ENCODE measurements at places on chromosomes 1 and 21. TPM values are rescaled to one million over a fixed set of nuclear protein-coding genes. Genes with fewer than 3 reads are reported as not detected.

GRCh38 chr1:53637511-53638359, 101.2 kb downstream of the GLIS1 start:
- H3K4me3 ChIP-seq, result no peak overlapping the region
- no peaks in the 10 kb centered on the region for H3K27me3 ChIP-seq
- no peaks in the 10 kb centered on the region for H3K4me1 ChIP-seq
- no peak for DNase-seq

DNA sequence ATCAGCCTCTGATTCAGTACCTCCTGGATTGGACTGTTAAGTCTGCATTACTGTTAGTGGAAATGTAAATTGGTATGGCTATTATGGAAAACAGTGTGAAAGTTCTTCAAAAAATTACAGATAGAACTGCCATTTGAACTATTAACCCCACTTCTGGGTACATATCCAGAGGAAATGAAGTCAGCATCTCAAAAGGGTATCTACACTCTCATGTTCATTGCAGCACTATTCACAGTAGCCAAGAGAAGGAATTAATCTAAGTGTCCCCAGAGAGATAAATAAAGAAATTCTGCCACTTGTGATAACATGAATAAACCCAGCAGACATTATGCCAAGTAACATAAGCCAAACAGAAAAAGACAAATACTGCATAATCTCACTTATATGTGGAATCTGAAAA, 676.0 kb downstream of the PLA2G4A start:
- DNase-seq, result peak; percentile 15
- no peaks in the 10 kb centered on the region for H3K27me3 ChIP-seq
- H3K4me3 ChIP-seq, result no peak overlapping the region
- no peak overlapping the region for H3K27ac ChIP-seq
- H3K4me1 ChIP-seq, result no peaks in the 10 kb centered on the region

- peak; percentile 28 for DNase-seq
- H3K4me1 ChIP-seq, result peaks cover 17% of the 10 kb centered on the region
- peak overlapping the region; percentile 14 for H3K4me3 ChIP-seq
- no peak overlapping the region for H3K27ac ChIP-seq
- H3K36me3 ChIP-seq, result peaks cover 47% of the 10 kb centered on the region
- no peaks in the 10 kb centered on the region for H3K27me3 ChIP-seq
These were observed 5.1 kb downstream of the LMO4 start for GRCh38 chr1:87333692-87334347.

KHDC4 gene
- total RNA-seq, result 35.0 TPM

TNFRSF1B gene
- total RNA-seq, result 52.0 TPM

- H3K4me3 ChIP-seq, result no peak overlapping the region
- H3K27ac ChIP-seq, result no peak overlapping the region
- no peaks in the 10 kb centered on the region for H3K4me1 ChIP-seq
- DNase-seq, result no peak
These were observed 175.7 kb downstream of the FASLG start for GRCh38 chr1:172834609-172835008.

DNA sequence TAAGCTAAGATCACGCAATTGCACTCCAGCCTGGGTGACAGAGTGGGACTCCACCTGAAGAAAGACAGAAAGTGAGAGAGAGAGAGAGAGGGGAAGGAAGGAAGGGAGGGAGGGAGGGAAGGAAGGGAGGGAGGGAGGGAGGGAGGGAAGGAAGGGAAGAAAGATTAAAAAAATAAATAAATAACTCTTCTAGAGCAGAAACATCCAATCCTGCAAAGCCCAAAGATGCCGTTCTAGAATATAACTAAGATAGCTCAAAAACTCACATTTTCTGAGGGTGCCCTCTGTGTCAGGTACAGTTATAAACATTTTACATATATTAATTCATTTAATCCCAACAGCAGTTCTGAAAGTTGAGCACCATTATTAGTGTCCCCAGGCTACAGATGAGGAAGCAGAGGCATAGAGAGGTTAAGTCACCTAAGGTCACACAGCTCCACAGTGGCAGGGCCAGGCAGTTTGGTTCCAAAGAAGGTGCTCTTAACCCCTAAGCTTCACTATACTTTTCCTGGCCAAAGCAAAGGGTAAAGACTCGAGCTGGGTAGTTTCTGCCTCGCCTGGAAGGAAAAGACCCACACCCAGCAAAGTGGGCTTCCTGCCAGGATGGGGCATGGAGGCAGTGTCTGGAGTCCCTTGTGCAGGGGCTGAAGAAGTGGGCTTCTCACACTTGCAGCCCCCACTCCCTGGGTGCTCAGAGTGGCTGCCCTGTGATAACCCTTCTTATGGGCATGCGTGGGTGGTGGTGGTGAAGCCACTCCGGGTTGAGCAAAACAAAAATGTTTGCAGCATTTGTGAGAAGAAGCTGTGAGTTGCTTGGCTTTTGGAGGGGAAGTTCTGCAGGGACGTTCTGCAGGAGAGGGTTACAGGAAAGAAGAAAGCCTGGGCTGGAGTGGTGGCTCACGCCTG, 7.9 kb upstream of the PIK3CD start:
- H3K4me1 ChIP-seq, result peaks cover 2% of the 10 kb centered on the region
- H3K36me3 ChIP-seq, result no peaks in the 10 kb centered on the region
- no peak for DNase-seq
- no peak overlapping the region for H3K27ac ChIP-seq
- H3K4me3 ChIP-seq, result no peak overlapping the region
- no peaks in the 10 kb centered on the region for H3K27me3 ChIP-seq

DNA sequence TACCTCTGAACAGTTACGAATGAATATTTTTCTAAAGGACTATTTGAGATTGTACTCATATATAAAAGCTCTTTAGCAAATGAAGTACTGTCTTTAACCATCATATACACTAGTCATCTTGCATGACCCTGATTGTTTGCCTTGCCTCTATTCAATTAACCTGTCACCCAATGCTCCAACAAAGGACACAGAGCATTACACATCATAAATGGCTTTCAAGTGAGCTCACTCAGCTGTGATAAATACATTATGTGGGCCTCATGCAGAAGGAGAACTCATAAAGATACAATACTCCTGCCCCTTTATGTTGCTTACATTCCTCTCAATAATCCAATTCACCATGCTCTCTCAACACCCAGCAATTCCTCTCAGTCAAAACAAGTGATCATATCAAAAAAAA, 993.0 kb upstream of the PRMT6 start:
- H3K27me3 ChIP-seq, result no peaks in the 10 kb centered on the region
- H3K36me3 ChIP-seq, result no peaks in the 10 kb centered on the region
- H3K4me3 ChIP-seq, result no peak overlapping the region
- H3K4me1 ChIP-seq, result no peaks in the 10 kb centered on the region

ASAP3 gene
- total RNA-seq, result 34.7 TPM

DNA sequence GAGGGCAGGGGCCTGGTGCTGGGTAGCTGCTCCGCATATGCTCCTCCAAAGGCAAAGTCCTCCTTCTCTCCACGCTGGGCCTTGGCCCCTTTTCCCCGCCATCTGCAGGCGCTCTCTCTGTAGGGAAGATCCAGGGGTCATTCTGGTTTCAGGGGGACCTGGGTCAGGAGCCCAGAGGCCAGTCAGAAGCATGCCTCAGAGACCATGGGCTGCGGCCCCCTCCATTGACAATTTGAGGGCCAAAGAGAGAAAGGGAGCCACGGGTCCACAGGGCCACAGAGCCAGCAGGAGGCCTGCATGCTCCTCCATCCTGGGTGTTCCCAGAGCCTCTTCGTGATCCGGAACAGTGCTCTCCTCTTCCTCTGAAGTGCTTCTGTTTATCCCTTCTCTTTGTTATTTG, 2.1 kb upstream of the CLDN19 start:
- no peaks in the 10 kb centered on the region for H3K27me3 ChIP-seq
- no peak for DNase-seq
- peaks cover 12% of the 10 kb centered on the region for H3K36me3 ChIP-seq
- H3K4me3 ChIP-seq, result no peak overlapping the region

- H3K27me3 ChIP-seq, result no peaks in the 10 kb centered on the region
- H3K27ac ChIP-seq, result no peak overlapping the region
- H3K36me3 ChIP-seq, result peaks cover 2% of the 10 kb centered on the region
- no peak overlapping the region for H3K4me3 ChIP-seq
These were observed 163.9 kb downstream of the AKT3 start for GRCh38 chr1:243686159-243686558.

DNA sequence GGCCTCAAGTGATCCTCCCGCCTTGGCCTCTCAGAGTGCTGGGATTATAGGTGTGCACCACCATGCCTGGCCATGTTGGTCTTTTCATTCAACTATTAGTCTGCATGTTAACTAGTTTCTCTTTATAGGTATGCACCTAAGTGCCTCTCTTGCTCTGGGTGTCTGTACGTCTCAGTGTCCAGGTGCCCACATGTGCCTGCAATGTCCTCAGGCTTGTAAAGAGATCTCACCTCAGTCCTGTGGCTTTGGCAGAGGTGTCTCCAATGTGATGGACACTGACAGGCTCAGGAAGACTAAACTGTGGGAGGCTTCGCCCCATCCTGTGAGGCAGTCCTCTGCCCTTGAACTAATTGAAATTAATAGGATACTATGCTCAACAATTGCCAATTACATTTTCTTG, 526.3 kb downstream of the PTPRU start:
- H3K27me3 ChIP-seq, result peaks cover 7% of the 10 kb centered on the region
- no peaks in the 10 kb centered on the region for H3K36me3 ChIP-seq
- H3K4me3 ChIP-seq, result no peak overlapping the region
- no peaks in the 10 kb centered on the region for H3K4me1 ChIP-seq
- no peak overlapping the region for H3K27ac ChIP-seq

DNA sequence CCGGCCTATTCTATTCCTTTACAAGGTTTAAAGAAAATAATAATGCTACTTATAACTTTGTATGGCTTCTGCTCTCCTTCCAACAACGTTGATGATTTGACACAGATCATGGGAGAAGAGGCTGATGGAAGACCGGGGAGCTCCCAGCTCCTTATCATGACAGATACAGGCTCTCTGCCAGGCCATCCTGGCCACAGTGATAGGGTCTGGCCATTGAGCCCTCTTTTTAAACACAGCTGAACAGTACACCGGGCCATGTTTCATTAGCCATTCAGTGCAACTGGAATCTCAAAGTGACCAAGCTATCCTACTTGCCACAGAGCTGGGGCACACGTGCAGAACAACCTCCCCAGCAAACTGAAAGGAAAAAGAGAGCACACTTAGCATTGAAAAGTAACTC, 34.9 kb downstream of the DNAJC11 start:
- H3K36me3 ChIP-seq, result peaks cover 6% of the 10 kb centered on the region
- H3K4me3 ChIP-seq, result no peak overlapping the region
- no peaks in the 10 kb centered on the region for H3K27me3 ChIP-seq
- peaks cover 5% of the 10 kb centered on the region for H3K4me1 ChIP-seq
- peak overlapping the region; percentile 65 for H3K27ac ChIP-seq

KCNK1 gene
- total RNA-seq, result 12.1 TPM

DNA sequence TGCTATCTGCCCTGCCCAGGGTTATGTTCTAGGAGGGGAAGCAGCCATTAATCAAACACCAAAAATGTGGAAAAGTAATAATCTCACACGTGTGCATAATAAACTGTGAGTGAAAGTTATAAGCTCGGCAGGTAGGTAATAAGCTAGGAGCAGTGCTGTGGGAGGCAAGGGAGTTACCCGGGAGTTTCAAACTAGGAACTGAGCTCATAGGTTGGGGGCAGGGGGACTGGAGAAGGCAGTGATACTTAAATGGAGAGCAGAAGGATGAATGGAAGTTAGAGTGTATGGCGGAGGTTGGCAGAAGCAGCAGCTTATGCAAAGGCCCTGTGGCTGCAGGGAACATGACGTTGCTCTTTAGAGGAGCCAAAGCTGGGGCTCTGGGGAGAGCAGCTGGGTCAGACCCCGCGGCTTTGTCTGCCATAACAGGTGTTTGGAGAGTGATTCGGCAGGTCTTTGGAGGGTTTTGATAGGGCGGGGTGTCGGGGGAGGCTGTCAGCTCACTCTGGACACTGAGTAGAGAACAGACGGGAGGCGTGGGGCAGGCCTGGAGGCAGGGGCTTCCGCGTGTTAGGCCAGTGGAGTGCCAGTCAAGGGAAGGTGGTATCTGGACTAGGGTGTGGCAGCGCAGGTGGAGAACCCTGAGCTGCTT, 20.0 kb downstream of the PTPRF start:
- H3K36me3 ChIP-seq, result peaks cover 3% of the 10 kb centered on the region
- peaks cover 22% of the 10 kb centered on the region for H3K4me1 ChIP-seq
- no peak for DNase-seq
- H3K27ac ChIP-seq, result no peak overlapping the region

SPRR3 gene
- total RNA-seq, result 1.9 TPM

DNA sequence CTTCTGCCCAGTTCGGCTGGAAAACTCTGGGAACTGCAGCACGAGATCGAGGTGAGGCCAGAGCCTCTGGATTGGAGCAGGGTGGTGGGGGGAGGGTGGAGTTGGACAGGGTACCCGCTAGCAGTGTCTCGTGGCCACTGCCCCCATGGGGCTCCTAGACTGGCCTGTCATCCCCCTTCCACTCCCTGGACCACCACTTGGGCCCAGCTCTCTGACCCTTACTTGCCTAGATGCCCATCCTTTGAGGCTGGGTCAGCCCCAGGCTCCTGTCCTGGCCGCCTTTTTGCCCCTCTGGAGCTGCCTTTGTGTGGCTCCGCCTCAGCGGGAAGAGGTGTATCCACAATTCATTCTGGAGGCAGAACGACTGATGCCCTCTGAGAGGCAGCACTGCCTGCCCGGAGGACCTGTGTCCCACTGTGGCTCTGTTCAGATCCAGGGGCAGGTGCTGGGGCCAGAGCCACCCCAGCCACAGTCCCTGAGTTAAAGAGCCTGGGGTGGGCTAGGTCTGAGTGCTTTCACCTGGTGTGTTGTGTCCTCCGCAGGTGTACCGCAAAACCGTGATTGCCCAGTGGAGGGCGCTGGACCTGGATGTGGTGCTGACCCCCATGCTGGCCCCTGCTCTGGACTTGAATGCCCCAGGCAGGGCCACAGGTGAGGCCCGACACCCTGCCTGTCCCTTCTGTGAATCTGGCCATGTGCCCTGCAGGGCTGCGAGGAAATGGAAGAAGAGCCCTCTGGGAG, 17.7 kb downstream of the FAAH start:
- peak; percentile 7 for DNase-seq
- no peaks in the 10 kb centered on the region for H3K36me3 ChIP-seq
- no peak overlapping the region for H3K27ac ChIP-seq
- no peaks in the 10 kb centered on the region for H3K27me3 ChIP-seq
- no peak overlapping the region for H3K4me3 ChIP-seq
- no peaks in the 10 kb centered on the region for H3K4me1 ChIP-seq

Data from lung (tissue), 17 donors.